Fibroblast of lung (primary cell): ENCODE measurements at places on chromosomes 4 and X.

- peak; percentile 63 for DNase-seq
Observed at GRCh38 chr4:68498413-68499007, 51.2 kb downstream of the TMPRSS11E start.

DNA sequence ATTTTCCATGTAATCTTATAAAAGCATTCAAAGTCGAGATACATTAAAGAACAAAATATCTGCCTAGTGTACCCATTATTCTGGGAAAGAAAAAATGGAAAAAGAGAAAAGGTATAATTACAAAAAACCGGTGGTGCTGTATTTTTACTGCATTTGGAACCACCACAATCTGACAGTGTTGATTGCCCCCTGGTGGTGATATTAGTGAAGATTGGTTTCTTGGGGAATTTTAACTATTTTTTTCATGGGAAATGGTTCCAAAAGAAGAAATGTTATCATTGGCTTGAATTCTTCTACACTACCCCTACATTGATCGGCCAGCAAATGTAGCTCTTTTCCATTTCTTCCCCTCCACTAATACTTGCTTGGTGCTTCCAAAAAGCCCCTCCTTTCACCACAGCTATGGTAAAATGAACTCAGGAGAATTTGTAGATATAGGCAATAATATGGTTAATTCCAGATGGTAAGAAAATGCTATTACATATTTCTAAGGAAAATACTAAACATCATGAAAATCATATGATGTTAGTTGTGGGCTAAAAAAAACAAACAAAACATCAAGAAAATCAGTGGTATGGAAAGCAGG is 50.0 kb downstream of the COX18 start:
- DNase-seq = peak; percentile 31

GRCh38 chrX:29687687-29688086 is 527.7 kb upstream of the MAGEB2 start:
- DNase-seq = peak; percentile 69

- DNase-seq = no peak
Observed at GRCh38 chr4:123338715-123339114, 57.9 kb upstream of the SPRY1 start.

GRCh38 chr4:16005676-16006075 is 42.7 kb upstream of the FGFBP2 start:
- DNase-seq = no peak

- peak; percentile 93 for DNase-seq
Observed at GRCh38 chr4:138235419-138235952, 6.7 kb downstream of the SLC7A11 start.

- no peak for DNase-seq
Observed at GRCh38 chrX:3046253-3047240, 5.3 kb downstream of the ARSF start.

DNA sequence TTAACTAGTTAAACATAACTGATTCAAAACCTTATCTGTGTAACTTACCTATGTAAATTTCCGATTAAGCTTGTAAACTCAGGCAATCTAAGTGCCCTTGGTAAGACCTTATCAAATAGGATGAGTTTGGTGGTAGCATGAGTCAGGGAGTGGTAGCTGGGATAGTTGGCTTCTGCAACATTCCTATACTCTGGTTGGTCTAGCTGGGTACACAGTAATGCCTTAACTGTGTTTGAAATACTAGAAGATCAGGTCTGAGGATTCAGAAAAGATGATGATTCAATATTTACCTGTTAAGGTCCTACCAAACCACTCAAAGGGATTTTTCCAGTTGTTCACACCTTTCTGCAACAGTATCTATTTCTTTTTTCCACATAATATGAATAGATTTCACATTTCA is 5.3 kb downstream of the YIPF7 start:
- no peak for DNase-seq

DNA sequence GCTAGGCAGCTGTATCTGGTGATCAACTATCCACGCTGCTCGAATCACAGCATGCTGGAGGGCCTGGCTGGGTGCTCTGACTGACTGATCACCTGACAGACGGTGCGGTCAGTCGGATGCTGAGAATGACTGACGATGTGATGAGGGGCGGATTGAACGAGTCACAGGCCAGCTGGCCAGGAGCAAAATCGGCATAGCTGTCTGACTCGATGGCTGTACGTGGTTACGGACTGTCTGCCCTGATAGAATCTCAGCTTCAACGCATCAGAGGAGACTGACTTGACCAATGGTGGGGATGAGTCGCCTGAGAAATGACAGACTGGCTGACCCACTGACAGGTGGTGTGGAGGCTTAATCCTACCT is 1.0 kb upstream of the SUV39H1 start:
- DNase-seq = peak; percentile 28

DNA sequence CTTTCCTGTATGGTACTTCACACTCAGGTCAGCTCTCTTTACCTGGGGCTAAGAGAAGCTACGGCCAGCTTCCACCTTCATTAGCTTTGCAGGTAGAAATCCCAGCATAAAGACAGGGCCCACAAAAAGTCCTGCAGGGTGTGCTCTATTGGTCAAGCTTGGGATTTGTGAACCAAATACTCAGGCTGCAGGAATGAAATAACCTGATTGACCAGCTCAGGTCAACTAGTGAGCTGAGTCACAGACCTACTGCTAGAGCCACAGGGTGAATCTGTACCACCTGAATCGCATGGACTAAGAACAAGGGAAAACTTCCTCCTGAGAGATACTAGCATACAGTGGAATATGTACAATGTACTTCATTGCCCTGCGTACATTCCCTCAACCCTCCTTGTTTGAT is 172.2 kb downstream of the HHIP start:
- no peak for DNase-seq

DNA sequence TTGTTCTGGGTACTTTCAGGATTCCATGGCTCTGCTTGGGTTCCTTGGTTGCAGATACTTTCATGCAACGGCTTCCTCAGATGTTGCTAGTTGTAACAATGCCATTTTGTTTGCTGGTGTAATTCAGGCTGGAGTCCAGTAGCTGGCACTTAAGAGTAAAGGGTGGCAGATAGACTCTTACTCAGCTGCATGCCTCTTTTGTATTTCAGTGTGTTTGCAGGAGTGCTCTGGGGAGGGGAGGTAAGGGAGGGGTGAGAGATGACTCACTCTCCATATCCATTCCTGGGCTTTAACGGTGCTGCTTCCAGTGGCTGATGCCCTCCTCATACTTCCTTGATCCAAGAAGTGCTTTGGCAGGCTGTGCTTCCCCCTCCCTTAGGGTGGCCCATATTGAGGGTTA is 155.2 kb downstream of the ZNF330 start:
- DNase-seq = peak; percentile 93

DNA sequence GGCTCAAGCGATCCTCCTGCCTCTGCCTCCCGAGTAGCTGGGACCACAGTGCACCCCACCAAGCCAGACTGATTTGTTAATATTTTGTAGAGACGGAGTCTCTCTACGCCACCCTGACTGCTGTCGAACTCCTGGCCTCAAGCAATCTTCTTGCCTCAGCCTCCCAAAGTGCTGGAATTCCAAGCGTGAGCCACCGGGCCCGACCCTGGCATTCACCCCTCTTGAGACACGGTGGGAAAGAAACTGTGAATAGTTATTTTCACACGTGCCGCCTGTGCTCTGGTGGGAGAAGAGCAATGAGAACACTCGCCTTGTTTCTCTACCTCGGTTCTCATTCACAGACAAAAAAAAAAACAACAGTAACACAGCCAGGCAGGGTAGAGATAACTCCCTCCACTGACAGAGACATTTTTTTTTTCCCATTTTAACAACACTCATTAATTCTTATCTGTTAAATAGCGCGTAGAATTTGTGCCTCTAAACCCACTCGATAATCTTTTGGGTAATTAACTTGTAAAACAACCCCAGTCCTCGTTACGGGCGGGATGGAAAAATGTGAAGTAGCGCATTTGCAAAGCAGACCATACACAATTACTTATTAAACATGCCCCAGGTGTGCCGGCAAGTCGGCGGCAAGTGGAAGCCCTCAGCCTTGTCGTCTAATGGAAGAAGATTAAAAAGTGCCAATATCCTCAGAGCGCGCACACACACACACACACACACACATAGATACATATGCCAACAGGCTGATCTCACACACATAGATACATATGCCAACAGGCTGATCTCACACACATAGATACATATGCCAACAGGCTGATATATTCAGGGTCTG is 103.3 kb downstream of the DHRSX start:
- DNase-seq = no peak

GRCh38 chrX:88425739-88426138 is 321.3 kb upstream of the CPXCR1 start:
- DNase-seq = no peak

DNA sequence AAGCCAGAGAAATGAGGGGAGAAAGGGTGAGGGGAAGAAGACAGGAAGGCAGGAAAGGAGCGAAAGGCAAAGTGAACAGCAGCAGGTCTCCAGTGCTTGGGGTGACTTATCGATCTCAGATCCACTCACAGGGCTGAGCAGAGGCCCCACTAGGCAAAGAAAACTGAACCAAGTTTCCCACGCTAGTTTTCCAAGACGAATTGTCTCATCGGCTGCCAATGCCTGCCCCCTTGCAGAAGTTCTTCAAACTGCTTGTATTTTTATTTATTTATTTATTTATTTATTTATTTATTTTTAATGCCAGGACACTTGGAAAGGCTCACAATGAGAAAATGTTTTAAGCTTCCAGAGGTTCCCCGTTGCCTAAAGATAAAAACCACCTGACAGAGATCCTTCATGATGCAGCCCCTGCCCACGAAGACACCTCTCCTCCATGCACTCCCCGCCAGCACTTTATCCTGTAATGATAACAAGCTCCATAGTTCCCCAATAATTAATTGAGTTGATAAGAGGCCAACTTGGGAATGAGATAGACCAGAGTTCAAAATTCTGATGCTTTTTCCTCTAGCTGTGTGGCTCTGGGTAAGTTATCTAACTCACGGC is 43.2 kb downstream of the QDPR start:
- peak; percentile 43 for DNase-seq

DNA sequence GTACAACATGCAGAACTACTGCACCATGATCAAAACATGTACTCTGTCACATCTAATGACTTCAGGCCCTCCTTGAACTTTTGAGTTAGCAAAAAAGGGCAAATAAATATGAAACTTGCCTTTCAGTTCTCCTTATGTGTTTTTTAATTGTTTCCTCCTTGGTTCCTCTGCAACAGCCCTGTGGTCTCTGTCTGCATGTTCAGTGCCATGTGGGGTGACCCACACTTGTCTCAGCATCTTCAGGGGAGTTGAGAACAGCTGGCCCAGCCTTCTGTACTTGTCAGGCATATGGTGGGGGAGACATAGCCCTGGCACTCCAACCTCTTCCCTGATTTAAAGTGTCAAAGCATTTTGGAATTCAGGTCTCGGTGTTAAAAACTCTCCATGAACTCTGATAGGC is 188.0 kb upstream of the PGRMC2 start:
- DNase-seq = no peak

GRCh38 chrX:57156397-57157049 is 19.3 kb upstream of the SPIN2A start:
- peak; percentile 27 for DNase-seq

- DNase-seq = no peak
Observed at GRCh38 chrX:32877592-32877991, 333.8 kb downstream of the DMD start.

- no peak for DNase-seq
Observed at GRCh38 chr4:55157559-55158277, 32.3 kb upstream of the KDR start.

- DNase-seq = no peak
Observed at GRCh38 chr4:80990851-80991250, 39.7 kb upstream of the BMP3 start.

DNA sequence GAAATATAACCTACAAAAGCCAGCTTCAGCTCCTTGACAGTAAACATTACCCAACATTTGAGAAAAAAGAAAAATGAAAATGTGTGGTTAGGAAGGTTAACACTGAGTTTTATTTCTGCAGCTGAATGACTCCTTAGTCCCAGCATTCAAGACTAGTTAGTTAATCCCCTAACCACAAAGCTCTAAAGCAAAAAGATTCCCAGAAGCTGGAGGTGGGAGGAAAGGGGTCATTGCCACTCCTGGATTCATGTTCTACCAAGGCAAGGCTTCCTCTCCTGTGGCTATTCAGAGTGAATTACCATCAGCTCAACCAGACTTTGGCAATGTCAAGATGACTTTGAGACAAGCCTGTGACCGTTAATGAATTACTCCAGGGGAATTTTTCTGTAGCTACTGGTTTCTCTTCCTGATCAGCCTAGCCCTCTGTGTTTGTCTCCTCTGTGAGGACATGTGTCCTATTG is 63.6 kb downstream of the HADH start:
- DNase-seq = no peak

DNA sequence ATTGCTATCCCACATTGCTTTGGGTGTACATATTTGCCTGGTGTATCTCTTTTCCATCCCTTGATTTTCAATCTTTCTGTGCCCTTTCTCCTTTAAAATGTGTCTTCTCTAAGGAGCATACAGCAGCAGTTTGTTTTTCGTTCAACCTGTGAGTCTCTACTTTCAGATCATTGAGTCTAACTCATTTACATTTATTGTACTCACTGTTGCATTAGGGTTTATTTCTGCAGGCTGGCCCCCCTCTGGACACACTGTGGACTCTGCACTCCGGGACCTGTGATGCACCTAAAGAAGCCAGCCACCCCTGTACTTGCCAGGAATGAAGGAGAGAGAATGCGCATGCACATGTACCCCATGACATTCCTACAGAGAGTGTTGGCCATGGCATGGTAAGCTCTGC is 93.0 kb downstream of the FAM53A start:
- no peak for DNase-seq

DNA sequence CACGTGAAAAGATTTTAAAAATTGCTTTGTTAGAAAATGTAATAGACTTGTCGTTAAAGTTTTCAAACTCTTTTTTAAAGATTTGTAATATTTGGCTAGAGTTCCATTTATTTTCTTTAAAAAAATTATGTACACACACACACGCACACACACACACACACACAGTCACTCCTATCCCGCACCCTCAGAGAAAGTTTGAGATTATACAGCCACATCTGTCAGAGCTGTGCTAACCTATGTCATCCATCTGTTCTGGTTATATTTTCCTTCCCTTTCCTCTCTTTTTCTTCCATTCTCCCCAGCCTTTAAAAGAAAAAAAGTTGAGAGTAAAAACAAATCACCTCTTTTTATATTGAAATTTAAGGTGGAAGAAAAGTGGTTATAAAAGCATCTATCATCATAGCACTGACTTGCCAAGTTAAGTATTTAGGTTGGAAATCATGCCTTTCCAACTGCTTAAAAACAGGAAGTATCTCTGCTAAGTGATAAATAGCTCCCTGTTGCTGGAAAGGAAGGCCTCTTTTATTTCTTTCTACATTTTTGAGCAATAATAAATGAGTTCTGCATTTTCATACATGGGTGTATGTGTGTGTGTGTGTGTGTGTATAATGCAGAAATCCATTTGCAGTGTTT is 163.3 kb upstream of the SPRY1 start:
- DNase-seq = peak; percentile 46

GRCh38 chr4:7697343-7697742 is 242.3 kb downstream of the AFAP1 start:
- no peak for DNase-seq
